AG10803 (cell line): ENCODE measurements at places on chromosomes 6 and 20.

- DNase-seq: no peak
Observed at GRCh38 chr20:35743693-35744491, 1.8 kb upstream of the RBM39 start.

- DNase-seq: peak; percentile 24
Observed at GRCh38 chr6:27478141-27478705, 5.3 kb upstream of the ZNF184 start.

GRCh38 chr6:20565342-20565741 is 31.1 kb downstream of the CDKAL1 start:
- no peak for DNase-seq

GRCh38 chr6:77231438-77232305 is 231.6 kb downstream of the HTR1B start:
- DNase-seq: peak; percentile 8

DNA sequence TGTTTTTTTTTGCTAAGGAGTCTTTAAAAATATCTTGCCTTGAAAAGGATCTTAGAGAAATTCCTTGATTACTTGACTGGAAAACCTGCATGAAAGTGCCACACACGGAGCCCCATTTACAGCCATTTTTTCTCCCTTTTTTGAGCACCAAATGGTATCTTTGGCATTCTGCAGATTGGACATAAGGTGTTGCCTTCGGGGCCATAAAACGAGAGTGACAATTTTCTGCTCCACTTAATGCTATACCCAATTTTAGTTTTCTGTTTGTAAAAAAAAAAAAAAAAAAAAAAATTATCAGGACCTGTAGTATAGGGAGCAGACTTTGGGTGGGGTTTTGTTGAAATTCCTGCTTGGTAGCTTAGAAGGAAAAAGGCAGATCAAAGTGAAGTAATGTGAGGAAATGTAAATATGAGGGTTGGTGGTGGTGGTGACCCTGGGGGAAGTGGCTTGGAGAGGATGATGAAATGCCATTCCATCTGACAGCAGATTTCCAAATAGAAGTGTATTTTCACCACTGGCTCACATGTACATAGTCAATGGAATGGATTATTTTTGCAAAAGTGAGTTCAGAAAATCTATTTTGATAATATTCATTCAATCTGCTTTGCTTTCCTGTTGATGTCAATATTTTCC is 212.1 kb upstream of the SOX4 start:
- DNase-seq: peak; percentile 16

DNA sequence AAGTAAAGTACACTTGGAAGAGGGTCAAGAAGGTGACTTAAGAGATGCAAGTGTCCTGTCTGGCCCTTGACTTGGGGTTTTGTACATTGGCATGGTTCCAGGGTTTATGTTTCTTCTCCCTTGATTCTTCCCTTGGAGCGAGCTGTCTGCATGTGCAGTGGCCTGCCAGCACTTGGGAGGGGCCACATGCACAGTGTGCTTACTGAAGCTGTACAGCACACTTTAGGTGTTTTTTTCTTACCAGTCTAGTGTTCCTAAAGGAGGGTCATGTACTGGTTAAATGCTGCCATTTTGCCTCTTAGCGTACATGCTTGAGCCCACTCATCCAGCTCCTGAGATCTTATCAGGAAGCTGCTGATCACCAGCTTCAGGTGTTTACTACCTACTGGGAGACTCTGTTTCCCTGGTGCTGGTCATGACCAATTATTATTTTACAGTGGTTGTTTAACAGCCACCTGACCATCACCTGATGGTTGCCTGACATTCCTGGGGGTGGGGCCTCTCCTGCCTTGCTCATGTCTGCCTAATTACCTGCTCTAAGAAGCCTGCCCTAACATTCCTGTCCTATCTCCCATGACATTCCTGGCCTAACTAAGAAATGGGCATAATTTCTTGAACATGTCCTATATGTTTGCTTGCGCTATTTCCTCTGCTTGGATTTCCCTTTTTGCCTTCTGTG is 182.9 kb downstream of the MCHR2 start:
- no peak for DNase-seq

- no peak for DNase-seq
Observed at GRCh38 chr20:3163099-3164042, 3.7 kb upstream of the FASTKD5 start.
